Cortex of kidney (tissue), 1 donor: ENCODE measurements at places on chromosomes 2 and 18.

- DNase-seq: no peak
Measured at GRCh38 chr2:172282944-172283343, 144.4 kb upstream of the ITGA6 start.

- no peak for DNase-seq
Measured at GRCh38 chr18:57063601-57064103, 83.2 kb upstream of the BOD1L2 start.

DNA sequence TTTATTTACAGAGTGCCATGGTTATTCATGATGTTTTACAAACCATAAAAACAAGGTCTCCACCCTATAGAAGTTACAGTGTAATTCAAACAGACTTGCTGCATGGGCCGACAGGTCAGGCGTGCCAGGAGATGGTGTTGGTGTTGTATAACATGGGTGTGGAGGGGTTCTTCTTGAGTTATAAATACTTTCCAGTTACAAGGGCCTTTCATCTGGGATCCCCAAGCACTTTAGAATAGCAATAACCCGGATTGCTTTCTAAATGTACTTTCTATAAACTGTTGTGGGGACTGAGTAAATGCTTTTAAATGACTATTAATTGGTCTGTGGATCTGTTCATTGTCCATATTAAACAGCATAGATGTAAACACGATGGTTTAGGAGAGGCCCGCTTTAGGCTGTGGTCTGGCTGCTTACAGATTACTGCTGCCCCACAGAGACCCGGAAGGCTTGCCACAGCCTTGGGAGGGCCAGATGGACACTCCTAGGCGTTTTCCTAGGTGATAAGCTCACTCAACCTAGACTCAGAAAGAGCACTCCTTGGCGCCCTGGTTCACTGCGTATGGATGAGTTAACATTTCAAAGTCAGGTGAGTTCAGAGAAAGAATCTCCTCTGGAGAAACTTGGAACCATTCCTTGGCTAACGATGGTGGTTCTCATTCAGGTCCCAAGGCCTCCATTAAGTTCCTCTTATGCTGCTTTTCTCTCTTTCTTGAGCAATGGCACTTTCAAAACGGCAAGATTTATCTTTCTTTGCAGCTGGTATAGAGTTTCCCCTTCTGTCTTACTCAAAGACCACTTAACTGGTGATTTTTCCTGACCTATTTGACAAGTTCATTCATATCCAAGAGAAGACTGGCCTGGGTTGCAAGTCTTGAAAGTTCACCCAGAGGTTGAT, 3.6 kb upstream of the KIAA2012 start:
- no peak for DNase-seq

DNA sequence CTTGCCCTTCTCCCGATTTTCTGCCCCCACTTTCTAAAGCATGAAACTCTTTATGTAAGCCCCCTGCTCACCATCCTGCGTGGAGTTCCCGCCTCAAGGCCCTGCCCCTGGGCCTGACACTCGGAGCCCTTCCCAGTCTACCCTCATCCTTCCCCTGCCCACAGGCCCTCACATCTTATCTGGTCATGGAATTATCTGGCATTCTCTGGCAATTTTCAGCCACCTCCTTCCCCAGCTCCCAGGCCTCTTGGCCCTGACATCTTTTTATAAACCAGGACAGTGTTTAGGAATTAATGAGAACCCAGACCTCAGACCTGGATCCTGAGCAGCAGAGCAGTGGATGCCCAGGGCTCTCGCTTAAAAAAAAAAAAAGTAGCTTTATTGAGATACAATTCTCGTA, 61.7 kb downstream of the BOLA3 start:
- DNase-seq: no peak
